ENCODE measurements at places on chromosomes 6 and 20.

- no peak for DNase-seq
Measured at GRCh38 chr6:155706341-155706740, 250.7 kb upstream of the NOX3 start.

- no peak for DNase-seq
Measured at GRCh38 chr6:1285556-1285955, 26.3 kb upstream of the FOXQ1 start.

DNA sequence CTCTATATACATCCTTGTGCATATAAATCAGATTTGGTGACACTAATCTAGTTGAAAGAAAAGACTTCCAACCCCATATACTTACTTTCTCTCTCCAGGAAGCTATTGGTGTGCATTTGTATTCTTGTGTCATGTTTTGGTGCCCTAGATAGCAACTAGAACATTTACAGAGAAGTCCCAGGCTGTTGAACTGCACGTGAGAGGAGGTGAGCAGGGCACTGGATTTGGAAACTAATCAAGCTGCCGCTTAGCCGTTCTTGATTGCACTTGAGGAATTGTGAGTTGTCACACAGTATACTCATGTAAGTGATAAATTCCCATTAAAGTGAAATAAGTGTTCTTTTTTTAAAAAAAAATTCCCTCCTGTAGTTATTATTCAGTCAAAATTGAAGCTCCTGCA is 7.6 kb downstream of the WRNIP1 start:
- no peak for DNase-seq

- DNase-seq: no peak
Measured at GRCh38 chr20:62210496-62210855, 9.6 kb downstream of the HRH3 start.

DNA sequence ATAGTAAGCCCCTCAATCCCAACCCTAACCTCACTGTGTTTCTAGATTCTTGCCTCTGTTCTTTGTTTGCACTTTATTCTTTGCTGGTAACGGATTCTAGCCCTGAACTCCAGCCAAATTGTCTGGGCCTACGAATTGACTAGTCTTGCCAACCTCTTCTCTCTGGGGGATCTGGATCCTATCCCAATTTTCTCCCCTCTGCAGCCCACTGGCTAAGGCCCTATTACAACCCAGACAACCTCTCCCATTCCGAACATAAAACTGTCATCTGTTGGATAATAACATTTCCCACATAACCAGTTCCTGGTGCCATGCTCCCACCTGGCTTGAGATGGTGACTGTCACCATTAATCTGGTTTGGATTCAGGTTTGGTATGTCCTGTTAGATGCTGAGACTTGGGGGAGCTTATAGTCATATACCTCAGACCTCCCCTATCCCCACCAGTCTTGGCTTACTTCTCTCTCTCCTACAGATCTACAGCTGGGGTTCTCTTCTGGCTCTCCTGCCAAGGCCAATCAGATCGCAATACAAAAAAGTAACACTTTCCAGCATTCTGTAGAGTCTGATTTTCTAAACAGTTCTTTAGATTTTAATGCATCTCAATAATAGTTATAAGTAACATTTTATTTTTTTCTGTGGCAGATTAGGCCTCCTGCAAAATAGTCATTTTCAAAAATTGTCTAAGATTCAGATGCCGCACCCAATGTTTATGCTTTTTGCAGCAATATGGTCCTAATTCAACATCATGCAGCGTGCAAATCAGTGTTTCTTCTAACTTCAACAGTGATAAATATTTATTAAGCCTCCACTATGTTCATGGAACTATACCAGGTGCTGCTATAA is 29.8 kb upstream of the AHI1 start:
- DNase-seq: no peak

DNA sequence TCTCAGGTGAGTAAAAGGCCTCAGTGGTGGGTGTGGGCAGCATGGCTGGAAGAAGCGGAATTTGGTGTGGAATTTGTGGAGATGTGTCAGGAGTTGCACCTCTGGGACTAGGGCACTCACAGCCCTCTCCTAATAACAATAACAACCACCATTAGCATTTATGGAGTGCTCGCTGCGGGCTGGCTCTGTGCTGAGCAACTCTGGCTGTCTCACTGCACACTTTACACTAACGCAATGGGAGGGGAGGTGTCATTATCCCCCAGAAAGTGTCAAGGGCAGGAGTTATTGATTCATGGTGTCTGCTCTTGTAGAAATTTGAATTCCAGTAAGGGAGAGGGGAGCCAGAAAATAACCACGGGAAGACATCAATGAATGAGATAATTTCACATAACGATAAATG is 22.7 kb upstream of the SCRT2 start:
- no peak for DNase-seq

GRCh38 chr6:147132889-147133288 is 71.3 kb upstream of the STXBP5 start:
- no peak for DNase-seq

DNA sequence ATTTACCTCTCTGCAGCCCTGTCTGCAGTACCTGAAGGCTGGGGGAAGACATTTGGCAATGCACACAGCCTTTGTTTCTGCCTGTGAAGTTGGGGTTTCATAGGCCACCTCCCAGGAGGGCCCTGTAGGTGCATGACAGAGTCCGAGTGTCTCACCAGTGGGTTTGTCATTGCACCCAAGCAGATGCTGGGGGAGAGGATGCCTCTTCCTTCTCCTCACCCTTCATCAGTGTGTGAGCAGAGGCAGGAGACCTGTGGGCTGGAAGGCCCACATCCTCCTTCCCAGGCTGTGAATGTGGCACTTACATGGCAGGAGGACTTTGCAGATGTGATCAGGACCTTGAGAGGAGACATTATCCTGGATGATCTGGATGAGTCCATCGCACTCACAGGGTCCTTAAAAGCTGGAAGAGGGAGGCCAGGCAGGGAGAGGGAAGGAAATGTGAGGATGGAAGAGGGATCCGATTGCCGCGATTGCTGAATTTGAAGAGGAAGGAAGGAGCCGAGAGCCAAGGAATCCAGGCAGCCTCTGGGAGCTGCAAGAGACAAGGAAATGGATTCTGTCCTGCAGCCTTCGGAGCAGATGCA is 30.4 kb downstream of the SYNJ2 start:
- DNase-seq: no peak

DNA sequence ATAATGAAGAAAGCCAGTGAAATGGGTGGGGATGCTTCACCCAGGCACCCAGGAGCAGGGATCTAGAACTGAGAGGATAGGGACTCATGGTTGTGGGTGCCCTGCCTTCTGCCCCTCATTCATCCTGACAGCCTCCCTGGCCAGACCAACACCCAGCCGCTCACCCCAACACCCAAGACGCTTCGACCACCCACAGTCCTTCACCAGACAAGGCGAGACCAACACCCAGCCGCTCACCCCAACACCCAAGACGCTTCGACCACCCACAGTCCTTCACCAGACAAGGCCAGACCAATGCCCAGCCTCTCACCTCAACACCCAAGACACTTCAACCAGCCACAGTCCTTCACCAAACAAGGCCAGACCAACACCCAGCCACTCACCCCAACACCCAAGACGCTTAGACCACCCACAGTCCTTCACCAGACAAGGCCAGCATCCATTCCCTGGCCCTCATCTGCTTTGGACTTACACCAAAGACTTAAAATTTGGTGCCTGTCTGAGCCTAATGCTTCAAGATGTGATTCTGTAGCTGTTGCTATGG is 131.5 kb downstream of the ANKRD60 start:
- no peak for DNase-seq

All from stimulated activated CD4-positive, alpha-beta T cell treated with anti-CD3 and anti-CD28 coated beads, Interleukin-12 subunit alpha, Interleukin-12 subunit beta, amount 100 ng/mL, for 4 hours (primary cell).